ENCODE measurements at places on chromosomes 16 and 17.

GRCh38 chr16:29738514-29738913 lies 7.3 kb downstream of the C16orf54 start:
- DNase-seq: no peak

DNA sequence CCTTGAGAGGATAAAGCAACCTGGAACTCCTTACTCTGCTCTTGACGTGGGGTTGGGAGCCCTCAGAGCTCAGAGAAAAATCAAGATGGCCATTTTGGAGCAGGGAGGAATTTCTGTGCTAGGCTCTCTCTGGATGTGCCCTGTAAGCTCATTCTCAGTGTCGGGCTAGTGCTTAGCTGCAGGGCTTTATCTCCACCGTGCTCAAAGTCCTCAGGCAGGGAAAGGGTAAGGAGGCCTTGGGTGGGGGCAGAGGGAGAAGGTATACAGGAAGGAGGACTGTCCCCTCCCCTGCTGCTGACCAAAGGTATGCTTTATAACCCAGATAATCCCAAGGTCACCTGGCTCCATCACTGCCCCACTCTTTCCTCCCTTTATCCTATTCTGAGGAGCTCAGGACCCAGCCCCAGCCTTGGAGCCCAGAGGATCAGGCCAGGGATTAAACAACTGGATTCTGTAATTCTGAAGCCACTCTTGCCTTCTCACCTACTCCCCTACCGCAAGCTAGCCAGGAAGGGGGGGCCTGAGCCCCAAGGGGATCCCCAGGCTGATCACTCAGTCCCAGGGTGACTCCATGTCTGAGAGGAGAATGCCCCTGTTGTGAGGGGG lies 1.1 kb downstream of the DHRS11 start:
- no peak for DNase-seq

- DNase-seq: no peak
Measured at GRCh38 chr17:17766077-17766743, 70.6 kb downstream of the SREBF1 start.

- DNase-seq: no peak
Measured at GRCh38 chr16:9422762-9423513, 331.5 kb downstream of the HAPSTR1 start.

DNA sequence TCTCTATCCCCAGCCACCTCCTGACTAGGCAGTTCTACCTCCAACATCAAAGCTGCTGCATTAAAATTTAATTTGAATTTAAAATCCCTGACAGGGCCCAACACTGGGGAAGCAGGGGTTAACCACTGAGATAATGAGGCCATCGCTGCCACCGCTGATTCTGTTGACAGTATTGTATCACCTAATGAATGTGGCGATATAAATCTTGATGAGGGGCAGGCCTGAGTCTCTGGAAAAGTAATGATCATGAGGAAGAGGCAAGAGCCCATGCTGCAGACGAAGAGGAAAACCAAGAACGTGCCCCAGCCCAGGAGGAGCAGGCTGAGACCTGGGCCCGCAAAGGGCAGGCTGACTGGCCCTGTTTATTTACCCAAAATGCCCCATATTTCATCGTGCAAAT lies 251.4 kb upstream of the ZFHX3 start:
- DNase-seq: no peak

GRCh38 chr17:82775001-82775823 lies 23.3 kb downstream of the TBCD start:
- peak; percentile 73 for DNase-seq

GRCh38 chr16:25014500-25015147 lies 545 bp downstream of the ARHGAP17 start:
- peak; percentile 82 for DNase-seq

DNA sequence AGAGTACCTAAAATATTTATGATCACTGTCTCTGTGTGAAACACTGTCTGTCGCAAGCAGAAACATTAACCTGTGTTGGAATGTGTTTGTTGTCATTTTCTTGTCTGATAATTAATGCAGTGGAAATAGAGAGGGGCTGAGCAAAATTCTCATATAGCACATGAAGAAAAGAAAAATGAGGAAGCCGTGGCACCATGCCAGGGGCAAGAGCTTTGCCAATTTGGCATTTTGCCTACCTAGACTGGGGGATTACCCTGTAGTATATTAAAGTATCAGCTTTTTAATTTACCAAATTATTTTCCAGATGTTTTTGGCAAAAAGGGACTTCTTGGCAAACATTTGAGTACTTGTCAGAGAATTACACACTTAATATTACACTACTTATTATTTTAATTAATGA lies 1326.6 kb upstream of the GOT2 start:
- peak; percentile 49 for DNase-seq

- no peak for DNase-seq
Measured at GRCh38 chr17:77898521-77899434, 59.7 kb upstream of the TNRC6C start.

- peak; percentile 46 for DNase-seq
Measured at GRCh38 chr17:412211-413015, 59.8 kb upstream of the RPH3AL start.

DNA sequence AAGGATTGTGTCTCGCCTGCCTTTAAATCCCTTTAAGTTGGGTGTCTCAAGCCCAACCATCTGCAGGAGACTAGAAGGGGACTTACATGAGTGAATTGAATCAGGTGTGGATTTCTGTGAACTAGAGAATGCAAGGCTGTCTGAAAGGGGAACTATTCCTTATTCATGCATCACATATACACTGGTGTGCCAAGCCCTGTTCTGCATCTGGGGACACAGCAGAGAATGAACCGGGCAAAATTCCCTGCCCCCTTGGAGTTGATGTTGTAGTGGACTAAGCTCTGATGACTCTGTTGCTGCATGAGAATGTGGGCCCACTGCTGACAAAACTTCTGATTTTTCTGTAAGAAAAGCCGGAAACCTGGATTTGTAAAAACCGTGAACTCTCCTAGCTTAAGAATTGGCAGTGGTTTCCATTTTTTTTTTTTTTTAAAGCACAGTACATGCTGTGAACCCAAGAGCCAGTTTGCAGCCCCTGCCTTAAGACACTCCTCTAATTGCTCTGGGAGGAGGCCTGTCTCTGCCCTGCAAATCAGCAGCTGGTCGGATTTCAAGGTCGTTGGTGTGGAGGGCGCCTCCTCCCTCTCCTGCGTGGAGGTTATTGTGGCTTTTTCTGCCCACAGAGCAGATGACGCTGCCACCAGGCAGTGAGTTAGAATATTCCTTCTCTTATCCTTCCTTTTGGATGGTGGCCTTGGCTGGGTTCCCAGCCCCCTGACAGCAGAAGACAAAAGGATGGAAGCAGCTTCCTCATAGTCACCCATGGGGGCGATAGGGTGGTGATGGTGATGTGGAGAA lies 131.0 kb downstream of the PRKCB start:
- DNase-seq: no peak

- peak; percentile 45 for DNase-seq
Measured at GRCh38 chr17:54968988-54969332, 395 bp downstream of the STXBP4 start.

GRCh38 chr17:72426321-72426720 lies 305.5 kb downstream of the SOX9 start:
- no peak for DNase-seq

DNA sequence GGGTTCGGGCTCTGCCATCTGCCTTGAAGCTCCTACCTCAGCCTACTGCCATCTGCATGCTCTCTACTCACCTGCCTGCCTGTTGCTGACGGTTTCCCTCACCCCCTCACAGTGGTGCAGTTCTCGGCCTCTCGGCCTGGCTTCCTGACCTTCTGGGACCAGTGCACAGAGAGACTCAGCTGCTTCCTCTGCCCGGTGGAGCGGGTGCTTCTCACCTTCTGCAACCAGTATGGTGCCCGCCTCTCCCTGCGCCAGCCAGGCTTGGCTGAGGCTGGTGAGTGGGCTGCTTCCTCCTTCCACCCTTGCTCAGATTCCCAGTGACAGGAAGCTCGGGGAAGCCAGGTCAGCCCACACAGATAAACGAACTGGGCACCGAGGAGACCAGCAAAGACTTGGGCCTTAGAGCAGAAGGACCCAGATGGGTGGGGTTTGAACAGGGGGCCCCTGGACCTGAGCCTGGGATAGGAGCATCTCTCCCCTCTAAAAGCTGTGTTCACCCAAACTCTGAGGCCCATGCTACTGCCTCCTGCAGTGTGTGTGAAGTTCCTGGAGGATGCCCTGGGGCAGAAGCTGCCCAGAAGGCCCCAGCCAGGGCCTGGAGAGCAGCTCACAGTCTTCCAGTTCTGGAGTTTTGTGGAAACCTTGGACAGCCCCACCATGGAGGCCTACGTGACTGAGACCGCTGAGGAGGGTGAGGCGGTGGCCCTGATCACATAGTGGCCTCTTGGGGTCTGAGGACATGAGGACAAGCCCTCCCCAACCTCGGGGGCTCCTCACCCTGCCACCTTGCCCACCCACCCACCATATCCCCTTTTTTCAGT lies 16.4 kb downstream of the RIPOR1 start:
- peak; percentile 51 for DNase-seq

DNA sequence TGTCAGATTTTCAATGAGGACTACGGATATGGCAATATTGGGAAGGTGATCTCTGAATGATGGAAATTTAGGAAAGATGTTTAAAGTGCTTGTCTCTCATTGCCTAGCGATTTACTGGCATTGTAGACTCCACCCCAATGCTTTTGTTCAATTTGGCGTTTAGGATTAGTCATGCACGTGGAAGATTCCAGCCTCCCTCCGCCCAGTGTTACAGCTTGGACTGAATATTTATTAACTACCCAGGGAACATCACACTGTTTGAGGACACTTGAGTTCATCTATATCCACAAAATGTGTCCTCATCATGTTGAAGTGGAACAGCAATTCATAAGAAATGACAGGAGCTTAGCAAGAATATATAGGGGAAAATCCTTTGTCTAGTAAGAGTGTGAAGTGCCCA lies 738.8 kb upstream of the RBFOX1 start:
- no peak for DNase-seq

GRCh38 chr16:64365448-64365931 lies 756.4 kb downstream of the CDH11 start:
- no peak for DNase-seq

GRCh38 chr17:82269882-82270500 lies 3.5 kb downstream of the CSNK1D start:
- DNase-seq: no peak

DNA sequence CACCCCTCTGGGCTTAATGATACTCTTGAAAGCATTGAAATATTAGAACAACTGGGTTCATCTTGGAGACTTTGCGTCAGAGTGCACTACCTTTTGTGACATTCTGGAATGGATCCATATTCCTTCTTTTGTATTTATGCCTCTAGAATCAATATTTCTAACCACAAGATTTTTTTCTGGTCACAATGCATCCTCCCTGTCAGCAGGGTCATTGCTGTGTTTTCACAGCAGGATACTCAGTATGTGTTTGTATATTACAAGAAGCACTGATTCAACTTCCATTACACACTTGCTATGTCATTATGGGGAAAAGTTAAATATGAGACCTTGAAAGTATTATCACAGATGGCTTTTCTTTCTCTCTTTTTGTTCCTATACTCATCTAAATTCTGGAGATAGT lies 370.0 kb downstream of the HS3ST3B1 start:
- no peak for DNase-seq

- DNase-seq: peak; percentile 93
Measured at GRCh38 chr17:74671031-74671771, 41.5 kb downstream of the CD300LF start.

Data from right cardiac atrium (tissue), 5 donors.